ENCODE measurements at places on chromosomes 3 and 15.

DNA sequence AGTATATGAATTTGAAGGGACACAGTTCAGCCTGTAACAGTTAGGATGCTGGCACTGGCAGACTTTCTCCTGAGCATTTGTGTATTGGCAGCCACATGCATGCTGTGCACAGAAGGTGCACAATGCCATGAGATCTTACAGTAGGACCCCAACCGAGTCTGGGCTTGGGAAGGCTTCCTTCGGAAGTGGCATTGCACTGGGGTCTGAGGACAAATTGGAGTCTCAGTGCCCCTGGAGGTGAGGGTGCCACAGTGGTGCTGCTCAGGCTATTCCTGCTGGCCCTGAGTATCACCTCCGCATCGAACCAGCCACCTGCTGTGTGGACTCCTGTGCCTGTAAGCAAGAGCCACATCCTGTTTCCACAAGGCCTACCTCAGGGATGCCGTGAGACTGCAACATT lies 99.5 kb downstream of the DNAJB8 start:
- no peak for DNase-seq

- no peak for DNase-seq
These were observed 21.6 kb downstream of the EMC4 start for GRCh38 chr15:34246276-34246976.

DNA sequence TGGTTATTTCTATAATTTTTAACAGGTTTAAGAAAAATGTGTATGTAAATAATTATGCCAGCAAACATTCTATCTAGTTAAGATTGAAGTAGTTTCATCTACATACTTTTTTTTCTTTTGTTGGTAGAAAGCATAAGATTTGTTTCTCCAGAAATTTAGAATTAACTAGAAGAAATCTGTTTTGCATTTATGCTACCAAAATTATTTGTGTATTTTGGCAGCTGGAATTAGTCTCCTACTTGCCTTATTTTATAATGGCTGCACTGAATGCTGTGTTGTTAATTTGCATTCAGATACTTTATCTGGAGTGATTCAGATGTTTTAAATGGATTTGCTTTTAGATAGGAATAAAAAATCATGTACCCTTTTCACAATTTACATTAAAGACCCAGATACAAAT lies 100.2 kb upstream of the NAALADL2 start:
- no peak for DNase-seq

- no peak for DNase-seq
These were observed 14.8 kb downstream of the MYL3 start for GRCh38 chr3:46848271-46849044.

GRCh38 chr3:154967090-154967489 lies 113.0 kb upstream of the MME start:
- no peak for DNase-seq

- DNase-seq, result no peak
These were observed 1.8 kb downstream of the ANP32A start for GRCh38 chr15:68818769-68819494.

DNA sequence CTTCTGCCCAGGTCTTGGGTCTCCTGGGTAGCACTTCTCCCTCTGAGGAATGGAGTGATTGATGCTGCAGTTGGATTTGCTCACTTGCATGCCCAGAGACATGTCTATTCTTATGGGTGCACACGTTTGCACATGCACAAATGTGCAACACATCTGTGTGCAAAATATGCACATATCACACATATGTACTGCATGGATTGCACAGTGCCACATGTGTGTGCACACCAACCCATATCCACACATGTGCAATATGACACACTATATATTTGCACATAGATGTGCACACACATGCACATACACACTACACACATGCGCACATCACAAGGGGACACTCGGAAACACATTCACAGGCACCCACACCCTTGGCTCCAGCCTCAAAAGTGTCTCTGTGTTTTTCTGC lies 671 bp upstream of the SEMA3B start:
- DNase-seq, result no peak

- no peak for DNase-seq
These were observed 296.8 kb downstream of the ARRDC4 start for GRCh38 chr15:98257290-98257689.

DNA sequence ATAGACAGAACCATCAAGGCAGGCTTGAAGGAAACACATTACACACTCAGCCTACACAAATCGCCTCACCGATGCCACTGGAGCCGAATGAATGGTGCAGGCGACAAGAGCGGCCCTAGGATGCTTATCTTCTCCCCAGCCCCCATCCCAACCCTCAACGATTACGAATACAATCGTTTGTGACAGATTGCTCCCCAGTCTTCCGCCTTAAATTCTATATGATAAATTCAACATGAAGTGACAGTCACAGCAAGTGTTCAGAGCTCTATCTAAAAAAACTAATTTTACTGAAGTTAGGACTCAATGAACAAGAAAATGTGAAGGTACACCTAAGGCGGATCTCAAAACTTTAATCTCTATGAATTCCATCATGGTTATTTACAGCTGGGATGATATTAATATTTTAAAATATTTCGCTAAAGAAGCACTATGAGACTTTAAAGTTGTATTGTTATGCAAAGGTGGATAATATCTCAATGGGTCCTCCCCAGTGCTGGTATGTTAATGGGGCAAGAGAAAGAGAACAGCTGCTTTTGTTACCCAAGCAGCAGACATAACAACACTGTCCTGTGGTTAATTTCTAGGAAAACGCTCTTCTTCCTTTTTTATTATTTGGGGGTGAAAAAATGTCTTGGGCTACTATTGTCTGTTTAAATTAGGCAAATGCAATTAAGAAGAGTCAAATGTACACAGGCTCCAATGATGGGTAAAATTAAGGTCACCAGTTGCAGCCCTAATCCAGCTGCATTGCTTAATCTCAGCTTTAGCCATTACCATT lies 147.6 kb upstream of the NR2F2 start:
- no peak for DNase-seq

- no peak for DNase-seq
These were observed 781 bp downstream of the TRNT1 start for GRCh38 chr3:3127432-3128010.

GRCh38 chr3:134886991-134887390 lies 91.9 kb downstream of the EPHB1 start:
- no peak for DNase-seq

- DNase-seq, result no peak
These were observed 75.8 kb downstream of the MAP2K5 start for GRCh38 chr15:67618297-67618696.

GRCh38 chr3:16374047-16374934 lies 109.3 kb downstream of the OXNAD1 start:
- no peak for DNase-seq

Data from stimulated activated CD8-positive, alpha-beta memory T cell treated with anti-CD3 and anti-CD28 coated beads, Interleukin-4, amount 100 ng/mL, for 4 hours (primary cell).